ENCODE measurements at places on chromosomes 1 and 21. TPM values are rescaled to one million over a fixed set of nuclear protein-coding genes. Genes with fewer than 3 reads are reported as not detected.
A peak's percentile ranks its signal among the peaks of the same experiment; 100 is the strongest.

Gene SLFNL1
- not detected for total RNA-seq

Gene CR1
- total RNA-seq: 3.9 TPM

Gene LDLRAD1
- total RNA-seq: not detected

Gene PTAFR
- total RNA-seq: 1.7 TPM

Gene PLA2G4A
- 7.0 TPM for total RNA-seq

GRCh38 chr21:38985568-38986378, 180.0 kb downstream of the ETS2 start:
- DNase-seq: peak; percentile 21

DNA sequence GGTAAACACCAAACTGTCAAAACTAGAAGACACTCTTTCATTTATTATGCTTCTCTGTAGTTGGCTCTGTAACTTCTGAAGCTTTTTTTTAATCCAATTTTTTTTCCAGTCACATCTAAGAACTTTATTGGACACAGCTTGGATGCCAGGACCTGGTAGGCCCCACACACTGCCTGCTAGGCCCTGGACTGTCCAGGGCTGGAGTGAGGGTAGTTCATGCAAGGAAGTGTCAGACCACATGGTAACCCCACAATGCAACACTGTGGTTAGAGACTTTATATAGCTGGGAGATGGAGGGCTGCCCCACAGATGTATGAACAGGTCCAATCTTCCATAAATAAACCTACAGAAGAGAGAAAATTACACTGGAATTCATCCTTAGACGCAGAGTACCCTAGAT, 7.1 kb downstream of the SLC2A1 start:
- no peak for DNase-seq

DNA sequence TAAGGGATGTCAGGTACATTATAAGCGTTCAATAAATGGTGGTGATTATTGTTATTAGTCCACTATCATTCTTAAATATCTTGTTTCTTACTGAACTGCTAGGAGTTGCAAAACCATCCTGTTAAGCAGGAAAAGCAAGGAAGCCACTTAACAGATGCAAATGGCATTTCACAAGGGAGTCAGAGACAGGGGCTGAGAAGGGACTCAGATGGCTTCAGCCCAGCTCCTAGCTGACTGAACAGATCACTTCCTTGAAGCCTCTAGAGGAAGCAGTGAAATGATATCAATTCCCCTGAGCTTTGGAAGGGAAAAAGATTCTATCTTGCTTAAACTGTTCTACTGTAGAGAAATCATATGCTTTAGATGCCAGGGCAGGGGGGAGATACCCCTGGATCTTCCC, 151.5 kb downstream of the ST6GALNAC5 start:
- no peak for DNase-seq

- DNase-seq: no peak
Observed at GRCh38 chr21:43467785-43468184, 40.9 kb upstream of the SIK1 start.

DNA sequence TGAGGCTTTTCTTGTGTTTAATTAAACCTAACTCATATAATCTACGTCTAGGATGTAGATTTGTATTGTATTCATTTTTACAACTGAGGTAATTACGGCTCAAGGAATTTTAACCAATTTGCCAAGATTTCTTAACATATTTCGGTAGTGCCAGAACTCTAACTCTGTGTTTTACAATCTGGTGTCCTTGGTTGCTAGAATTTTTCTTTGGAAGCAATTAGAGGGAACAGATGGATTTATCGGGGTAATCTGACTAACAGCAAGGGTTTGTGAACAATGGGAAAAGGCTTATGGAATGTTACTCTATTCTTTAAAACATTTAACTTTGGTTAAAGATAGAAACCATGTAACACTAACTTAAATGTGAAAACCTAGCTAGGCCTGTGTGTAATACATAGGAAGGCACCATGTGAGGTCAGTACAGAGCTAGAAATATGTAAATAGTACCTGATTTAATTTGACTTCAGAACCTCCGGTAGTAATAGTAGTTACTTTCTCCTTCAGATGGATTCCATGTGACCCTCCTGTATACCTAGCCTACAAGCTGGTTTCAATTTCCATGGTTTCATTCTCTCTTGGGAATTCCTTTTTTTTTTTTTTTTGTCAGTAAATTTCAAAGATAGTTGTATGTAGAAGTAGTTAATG, 1.2 kb downstream of the MTF2 start:
- DNase-seq: no peak

DNA sequence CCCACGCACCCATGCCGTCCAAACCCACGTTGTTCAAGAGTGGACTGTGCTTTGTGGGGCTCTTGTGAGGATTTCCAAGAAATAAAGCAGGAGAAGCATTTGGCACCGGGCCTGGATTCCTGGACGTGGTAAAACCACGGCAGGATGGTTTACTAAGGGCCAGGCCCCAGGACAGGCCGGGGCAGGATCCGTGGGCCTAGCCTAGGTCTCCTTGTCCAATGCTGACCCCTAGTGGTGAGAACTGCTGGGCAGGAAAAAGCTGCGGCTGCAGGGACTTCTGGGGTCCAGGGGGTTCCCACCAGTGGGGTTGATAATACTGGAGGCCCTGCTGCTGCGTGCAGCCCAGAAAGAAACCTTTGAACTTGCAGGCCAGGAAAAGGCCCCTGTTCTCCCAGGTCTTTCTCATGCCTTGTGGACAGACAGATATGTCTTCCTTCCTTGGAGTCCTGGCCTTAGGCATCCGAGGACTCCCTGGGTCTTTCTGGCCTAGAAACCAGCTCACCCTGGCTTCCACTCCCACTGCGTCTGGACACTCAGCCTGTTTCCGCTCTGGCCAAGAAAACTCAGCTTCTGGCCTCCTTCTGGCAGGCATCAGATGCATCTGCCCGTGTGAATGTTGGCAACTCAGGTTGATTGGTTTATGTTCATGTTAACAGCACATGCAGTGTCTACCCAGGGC, 106.9 kb upstream of the TMEM51 start:
- peak; percentile 30 for DNase-seq

DNA sequence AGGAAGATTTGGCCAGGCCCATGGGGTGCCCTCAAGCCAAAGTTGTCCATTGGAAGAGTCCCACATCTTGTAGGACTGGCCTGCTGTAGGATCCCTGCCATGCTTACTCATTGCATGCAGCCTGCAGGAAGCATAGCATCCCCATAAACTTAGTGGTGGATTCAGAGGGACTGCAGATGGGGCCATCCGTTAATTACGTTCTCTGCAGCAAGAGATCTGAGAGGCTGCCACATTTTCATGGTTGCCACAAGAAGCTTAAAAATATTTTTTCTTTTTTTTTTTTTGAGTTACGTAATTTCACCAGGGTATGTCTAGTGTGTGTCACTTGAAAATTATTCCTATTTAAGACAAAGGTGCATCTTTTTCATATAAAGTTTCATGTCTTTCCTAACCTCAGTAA, 329.7 kb upstream of the USP24 start:
- DNase-seq: no peak
